Left lung (tissue), 14 donors: ENCODE measurements at places on chromosomes 16 and 17. TPM values are rescaled to one million over a fixed set of nuclear protein-coding genes. Genes with fewer than 3 reads are reported as not detected.

GRCh38 chr16:5065813-5066212 lies at the start of gene C16orf89:
Gene C16orf89 (minus strand): TSS chr16:5065956. CDS start chr16:5065908, 48 bp downstream.
- peak within 1 kb of the TSS; percentile 33 for H3K4me3 ChIP-seq
- DNase-seq: peak; percentile 86
- no peaks in the 10 kb centered on the region for H3K27me3 ChIP-seq

GRCh38 chr16:11474617-11475291 lies 112.0 kb downstream of the LITAF start:
- H3K36me3 ChIP-seq: no peaks in the 10 kb centered on the region
- H3K27ac ChIP-seq: no peak overlapping the region
- no peaks in the 10 kb centered on the region for H3K27me3 ChIP-seq
- no peak overlapping the region for H3K4me3 ChIP-seq
- no peak for DNase-seq

DNA sequence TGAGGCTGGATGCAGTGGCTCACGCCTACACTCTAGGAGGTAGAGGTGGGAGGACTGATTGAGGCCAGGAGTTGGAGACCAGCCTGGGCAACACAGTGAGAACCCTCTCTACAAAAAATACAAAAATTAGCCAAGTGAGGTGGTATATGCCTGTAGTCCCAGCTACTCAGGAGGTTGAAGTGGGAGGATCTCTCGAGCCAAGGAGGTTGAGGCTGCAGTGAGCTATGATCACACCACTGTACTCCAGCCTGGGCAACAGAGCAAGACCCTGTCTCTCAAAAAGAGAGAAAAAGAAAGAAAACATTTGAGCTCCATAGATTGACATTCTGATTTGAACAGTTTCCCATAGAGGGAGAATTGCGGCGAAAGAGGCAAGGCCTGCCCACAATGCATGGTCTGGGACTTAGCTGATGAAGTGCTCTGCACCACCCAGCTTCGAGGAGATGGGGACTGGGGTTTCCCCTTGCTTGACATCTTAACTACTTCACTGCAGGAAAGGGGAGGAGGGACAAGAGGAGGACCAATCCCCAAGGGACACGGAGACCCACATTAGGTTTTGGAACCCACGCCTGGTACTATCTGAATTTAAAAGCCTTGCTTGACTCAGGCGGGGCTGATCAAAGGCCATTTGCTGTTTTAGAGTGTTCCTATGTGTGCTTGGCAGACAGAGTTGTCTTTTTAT lies 21.7 kb downstream of the MSI2 start:
- H3K4me3 ChIP-seq: no peak overlapping the region
- H3K36me3 ChIP-seq: no peaks in the 10 kb centered on the region
- no peaks in the 10 kb centered on the region for H3K27me3 ChIP-seq
- no peaks in the 10 kb centered on the region for H3K4me1 ChIP-seq
- no peak overlapping the region for H3K27ac ChIP-seq

GRCh38 chr16:52101246-52101645 lies 445.7 kb downstream of the TOX3 start:
- H3K27ac ChIP-seq: no peak overlapping the region
- H3K36me3 ChIP-seq: no peaks in the 10 kb centered on the region
- no peak overlapping the region for H3K4me3 ChIP-seq

DNA sequence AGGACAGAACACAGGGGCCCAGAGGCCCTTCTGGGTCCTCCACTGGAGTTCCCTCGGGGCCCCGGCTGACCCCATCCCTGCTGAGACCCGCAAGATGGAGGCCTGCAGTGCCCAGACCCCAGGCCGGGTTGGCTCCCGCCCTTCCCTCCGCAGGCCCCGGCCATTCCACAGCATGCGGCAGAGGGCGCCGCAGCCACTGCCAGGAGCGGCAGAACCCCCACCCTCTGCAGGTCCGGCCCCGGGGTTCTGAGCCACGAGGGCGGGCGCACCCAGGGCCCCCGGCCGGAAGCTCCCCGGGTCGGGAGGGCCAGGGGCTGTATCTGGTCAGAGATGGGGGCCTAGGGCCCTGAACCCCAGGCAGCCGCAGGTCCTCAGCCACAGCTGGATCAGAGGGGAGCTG lies 2.4 kb upstream of the PERCC1 start:
- H3K4me1 ChIP-seq: no peaks in the 10 kb centered on the region
- H3K4me3 ChIP-seq: no peak overlapping the region
- peaks cover 54% of the 10 kb centered on the region for H3K27me3 ChIP-seq
- no peak for DNase-seq
- H3K27ac ChIP-seq: no peak overlapping the region

- no peak overlapping the region for H3K4me3 ChIP-seq
- no peaks in the 10 kb centered on the region for H3K36me3 ChIP-seq
- DNase-seq: no peak
- H3K27ac ChIP-seq: no peak overlapping the region
These were observed 3.2 kb downstream of the ZSCAN10 start for GRCh38 chr16:3095869-3096268.

DNA sequence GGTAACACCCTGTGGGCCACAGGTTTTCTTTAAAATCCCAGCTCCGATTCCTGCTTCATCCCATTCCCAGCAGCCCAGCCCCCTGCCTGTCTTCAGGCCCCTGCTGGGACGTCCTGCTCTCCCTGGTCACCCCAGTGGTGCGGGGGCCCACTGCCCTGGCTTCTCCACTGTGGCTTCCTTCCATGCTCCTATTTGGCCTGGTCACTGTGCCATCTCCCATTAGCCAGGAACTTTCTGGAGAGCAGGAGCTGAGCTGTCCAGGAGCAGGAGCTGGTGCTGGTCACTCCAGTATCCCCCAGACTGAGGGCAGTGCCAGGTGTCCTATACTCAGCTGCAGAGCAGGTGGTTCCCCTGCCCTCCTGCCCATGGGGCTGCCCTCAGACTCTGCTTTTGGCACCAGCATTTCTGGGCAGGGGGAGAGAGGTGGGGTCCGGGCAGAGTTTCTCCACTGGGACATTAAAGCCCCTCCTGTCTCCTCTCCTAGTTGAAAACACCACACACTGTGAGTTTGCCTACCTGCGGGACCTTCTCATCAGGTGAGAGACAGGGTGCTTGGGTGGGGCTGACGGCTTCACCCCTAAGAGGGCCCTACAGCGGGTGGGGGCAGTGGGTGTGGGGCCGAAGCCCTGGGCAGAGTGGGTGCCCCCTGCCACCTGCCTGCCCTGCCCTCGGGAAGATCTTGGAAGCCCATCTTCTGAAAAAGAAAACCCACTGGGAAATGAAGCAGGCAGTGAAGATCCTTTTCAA lies 356.2 kb downstream of the SEC14L1 start:
- H3K27ac ChIP-seq: no peak overlapping the region
- no peak for DNase-seq
- H3K36me3 ChIP-seq: no peaks in the 10 kb centered on the region
- no peaks in the 10 kb centered on the region for H3K27me3 ChIP-seq
- no peaks in the 10 kb centered on the region for H3K4me1 ChIP-seq

DNA sequence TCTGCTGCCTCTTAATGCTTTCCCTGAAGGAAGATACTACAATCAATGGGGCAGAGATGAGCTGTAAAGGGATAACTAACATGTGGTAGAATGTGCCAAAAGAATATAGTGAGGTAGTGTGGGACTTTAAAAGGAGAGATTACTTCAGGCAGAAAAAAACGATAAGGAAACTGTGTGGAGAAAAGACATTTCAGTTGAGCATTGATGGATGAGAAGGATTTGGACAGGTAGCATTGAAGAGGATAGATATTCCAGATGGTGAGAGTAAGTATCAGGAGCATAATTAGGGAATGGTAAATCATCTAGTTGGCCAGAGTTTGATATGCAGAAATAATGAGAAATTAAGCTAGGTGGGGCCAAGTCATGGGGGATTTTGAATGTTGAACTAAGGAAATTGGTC lies 97.3 kb downstream of the NLK start:
- no peak for DNase-seq
- no peak overlapping the region for H3K4me3 ChIP-seq
- H3K4me1 ChIP-seq: no peaks in the 10 kb centered on the region
- no peaks in the 10 kb centered on the region for H3K27me3 ChIP-seq

DNA sequence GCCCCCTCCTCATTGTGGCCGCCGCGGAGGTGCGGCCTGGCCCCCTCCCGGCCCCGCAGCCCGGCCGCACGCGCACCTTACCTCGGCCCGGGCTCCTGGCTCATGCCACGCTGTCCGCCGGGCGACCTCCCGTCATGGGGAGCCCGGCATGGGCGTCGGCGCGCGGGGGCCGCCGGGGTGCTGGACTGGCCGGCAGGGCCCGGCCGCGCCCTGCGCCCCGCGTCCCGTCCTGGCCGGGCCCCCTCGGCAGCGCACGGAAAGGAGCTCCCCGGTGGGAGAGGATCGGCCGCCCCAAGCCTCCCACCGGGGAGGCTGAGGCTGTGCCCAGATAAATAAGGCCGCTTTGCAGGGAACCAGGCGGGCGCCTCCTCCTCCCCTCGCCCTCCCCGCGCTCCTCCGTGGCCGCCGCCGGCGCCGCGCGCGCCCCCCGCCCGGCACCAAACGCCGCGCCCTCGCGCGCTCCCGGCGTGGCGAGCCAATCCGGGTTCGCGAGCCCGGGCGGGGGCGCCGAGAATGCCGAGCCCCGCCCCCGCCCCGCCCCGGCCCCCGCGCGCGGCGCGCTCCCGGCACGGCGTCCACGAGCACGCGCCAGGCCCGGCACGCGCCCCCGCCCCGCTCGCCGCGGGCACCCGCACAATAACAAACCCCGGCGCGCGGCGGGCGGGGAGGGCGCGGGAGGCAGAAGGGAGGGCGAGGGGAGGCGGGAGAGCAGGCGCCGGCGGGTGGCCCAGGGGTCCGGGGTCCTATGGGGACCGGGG lies at the start of gene FBXL16:
Gene FBXL16, minus strand, starts transcription at position 371 of the 758 bp plus-strand sequence. CDS start 8,396 bp downstream, outside the sequence.
- no peak within 1 kb of the TSS for H3K27ac ChIP-seq
- no peaks in the 10 kb centered on the region for H3K36me3 ChIP-seq
- DNase-seq: no peak
- H3K27me3 ChIP-seq: peaks cover 99% of the 10 kb centered on the region
- H3K4me3 ChIP-seq: no peak within 1 kb of the TSS

- H3K4me1 ChIP-seq: no peaks in the 10 kb centered on the region
- no peak overlapping the region for H3K27ac ChIP-seq
- H3K4me3 ChIP-seq: no peak overlapping the region
- H3K27me3 ChIP-seq: peaks cover 12% of the 10 kb centered on the region
- no peaks in the 10 kb centered on the region for H3K36me3 ChIP-seq
These were observed 11.5 kb downstream of the ZNF597 start for GRCh38 chr16:3431779-3432219.

DNA sequence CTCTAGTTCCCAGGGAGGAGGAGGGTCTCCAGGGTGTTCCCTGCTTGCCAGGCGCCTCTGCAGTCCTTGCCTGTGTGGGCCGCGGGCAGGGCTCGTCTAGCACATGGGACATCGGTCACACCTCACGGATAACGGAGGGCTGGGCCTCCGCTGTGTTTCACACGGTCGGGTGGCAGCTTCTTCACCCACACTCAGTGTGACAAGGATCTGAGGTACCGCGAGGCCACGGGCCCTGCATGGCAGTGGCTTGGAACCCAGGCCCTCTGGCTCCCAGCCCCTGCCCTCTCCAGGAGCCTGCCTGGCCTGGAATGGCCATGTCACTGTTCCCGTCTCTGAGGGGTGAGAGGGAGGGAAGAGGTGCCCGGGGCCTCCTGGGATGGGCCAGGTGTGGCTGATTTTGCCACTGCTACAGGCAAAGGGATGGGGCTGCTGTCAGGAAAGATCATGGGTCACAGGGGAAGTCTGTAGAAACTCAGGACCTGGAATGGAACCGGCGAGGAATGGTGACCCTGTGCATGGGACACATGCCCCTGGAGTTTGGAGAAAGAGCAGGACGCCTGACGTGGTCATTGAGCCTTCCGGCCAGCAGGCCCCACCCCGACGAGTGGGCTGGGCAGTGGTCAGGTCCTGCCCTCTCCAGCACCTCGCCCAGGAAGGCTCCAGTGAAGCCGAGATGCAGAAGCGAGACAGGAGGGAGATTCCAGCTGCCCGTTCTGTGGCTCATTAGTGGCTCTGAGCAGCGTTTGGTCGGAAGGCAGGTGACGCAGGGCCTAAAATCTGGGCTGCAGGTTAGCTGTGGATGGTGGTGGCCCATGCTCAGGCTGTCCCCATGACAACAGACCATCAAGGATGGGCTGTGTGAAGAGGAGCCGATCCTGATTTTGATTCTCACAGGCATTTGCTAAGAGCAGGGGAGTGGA lies 76.5 kb upstream of the GSE1 start:
- no peaks in the 10 kb centered on the region for H3K36me3 ChIP-seq
- peak; percentile 76 for DNase-seq
- no peaks in the 10 kb centered on the region for H3K27me3 ChIP-seq
- peaks cover 34% of the 10 kb centered on the region for H3K4me1 ChIP-seq

GRCh38 chr16:11190588-11191560 lies 65.1 kb downstream of the SOCS1 start:
- H3K4me1 ChIP-seq: no peaks in the 10 kb centered on the region
- no peaks in the 10 kb centered on the region for H3K36me3 ChIP-seq
- no peak overlapping the region for H3K4me3 ChIP-seq
- DNase-seq: no peak

- no peak overlapping the region for H3K4me3 ChIP-seq
- H3K27me3 ChIP-seq: no peaks in the 10 kb centered on the region
- H3K27ac ChIP-seq: peak overlapping the region; percentile 56
- H3K36me3 ChIP-seq: no peaks in the 10 kb centered on the region
These were observed 82.5 kb downstream of the NXN start for GRCh38 chr17:896953-897661.

GRCh38 chr16:15607700-15608396 lies 35.1 kb downstream of the MARF1 start:
- no peak for DNase-seq
- no peaks in the 10 kb centered on the region for H3K4me1 ChIP-seq
- no peak overlapping the region for H3K27ac ChIP-seq
- no peak overlapping the region for H3K4me3 ChIP-seq
- H3K27me3 ChIP-seq: no peaks in the 10 kb centered on the region
- peaks cover 100% of the 10 kb centered on the region for H3K36me3 ChIP-seq

DNA sequence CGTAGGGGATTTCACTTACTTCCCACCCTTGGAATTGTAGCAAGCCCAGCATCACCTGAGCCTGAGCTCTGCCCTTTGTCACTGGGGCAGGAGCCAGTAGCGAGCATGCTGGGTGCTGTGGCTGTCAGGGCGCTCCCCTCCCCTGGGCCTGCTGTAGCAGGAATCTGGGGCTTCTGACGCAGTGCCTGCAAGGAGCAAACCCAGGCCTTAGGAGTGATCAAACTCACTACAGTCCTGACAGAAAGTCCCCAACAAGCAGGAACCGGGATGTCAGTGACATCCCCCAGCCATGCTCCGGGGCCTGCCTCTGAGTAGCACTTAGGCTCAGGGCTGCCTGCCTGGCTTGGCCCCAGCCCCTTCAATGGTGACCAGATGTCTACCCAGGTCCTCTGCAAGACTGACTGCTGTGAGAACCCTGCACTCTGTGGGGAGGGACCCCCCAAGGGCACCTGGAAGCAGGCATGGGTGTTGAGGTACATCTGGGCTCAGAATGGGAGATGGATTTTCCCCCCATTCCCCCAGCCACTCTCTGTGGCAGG lies 23.5 kb downstream of the PLD6 start:
- no peak overlapping the region for H3K27ac ChIP-seq
- no peaks in the 10 kb centered on the region for H3K27me3 ChIP-seq
- no peak for DNase-seq

- H3K27ac ChIP-seq: no peak overlapping the region
- peak; percentile 89 for DNase-seq
- no peak overlapping the region for H3K4me3 ChIP-seq
- H3K4me1 ChIP-seq: peaks cover 9% of the 10 kb centered on the region
- H3K36me3 ChIP-seq: no peaks in the 10 kb centered on the region
These were observed 4.0 kb downstream of the CMTM3 start for GRCh38 chr16:66608241-66609138.

- H3K4me3 ChIP-seq: peak within 1 kb of the TSS; percentile 92
- peaks cover 38% of the 10 kb centered on the region for H3K36me3 ChIP-seq
- DNase-seq: no peak
These were observed at the start of gene CES2 for GRCh38 chr16:66935314-66936011. Gene CES2 (plus strand): TSS chr16:66935516. CDS start chr16:66935636, 120 bp downstream.

SPOP gene
- 78.2 TPM for polyA plus RNA-seq

MRPL38 gene
- polyA plus RNA-seq: 76.9 TPM

ABR gene
- polyA plus RNA-seq: 59.0 TPM

SLC47A2 gene
- polyA plus RNA-seq: 0.60 TPM
